Suppressor macrophage treated with lipopolysaccharide for 4 hours (primary cell): ENCODE measurements at places on chromosomes 4 and X.

GRCh38 chr4:40918330-40918729 lies 168.6 kb downstream of the NSUN7 start:
- no peak for DNase-seq

- peak; percentile 59 for DNase-seq
These were observed 36.1 kb upstream of the IQSEC2 start for GRCh38 chrX:53317365-53318069.

- DNase-seq = no peak
These were observed 154.0 kb downstream of the RBMX2 start for GRCh38 chrX:130555757-130556156.

GRCh38 chr4:10007793-10008608 lies 13.3 kb downstream of the SLC2A9 start:
- no peak for DNase-seq

DNA sequence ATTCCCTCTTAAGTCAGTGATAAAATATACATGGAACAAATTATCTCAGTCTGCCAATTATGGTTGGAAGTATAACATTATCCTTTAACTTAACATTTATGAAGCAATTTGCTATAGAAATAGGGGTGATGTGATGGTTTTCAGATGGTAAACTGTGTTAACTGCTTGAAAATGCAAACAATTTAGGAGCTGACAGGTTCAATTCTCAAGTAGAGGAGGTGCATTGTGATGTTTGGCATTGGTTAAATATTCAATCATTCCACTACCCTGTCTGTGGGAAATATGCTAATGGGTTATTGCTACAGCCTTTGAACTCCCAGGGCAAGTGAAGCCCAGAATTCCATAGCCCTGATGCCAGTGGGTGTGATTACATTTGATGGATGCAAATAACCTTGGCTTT lies 243.4 kb upstream of the GK2 start:
- DNase-seq = no peak

DNA sequence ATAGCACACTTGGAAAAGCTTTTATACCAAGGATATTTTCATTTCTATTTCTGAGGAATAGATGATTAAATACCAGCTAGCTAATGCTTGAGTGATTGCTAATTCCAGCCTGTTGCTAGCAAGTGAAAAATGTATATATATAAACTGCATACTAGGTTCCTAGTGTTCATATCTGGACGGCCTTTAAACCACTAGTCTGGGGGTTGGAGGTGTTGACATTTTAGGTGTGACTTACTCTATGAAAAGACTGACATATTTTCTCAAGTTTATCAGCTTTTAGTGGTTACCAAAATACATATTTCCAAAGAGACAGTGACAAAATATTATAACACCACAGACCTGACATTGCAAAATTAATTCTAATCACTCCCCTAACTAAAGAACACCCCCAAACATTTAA lies 44.7 kb downstream of the MTMR8 start:
- DNase-seq = no peak

- DNase-seq = no peak
These were observed 57.0 kb upstream of the GBA3 start for GRCh38 chr4:22635692-22636091.

GRCh38 chr4:137156054-137156453 lies 376.2 kb downstream of the PCDH18 start:
- no peak for DNase-seq

DNA sequence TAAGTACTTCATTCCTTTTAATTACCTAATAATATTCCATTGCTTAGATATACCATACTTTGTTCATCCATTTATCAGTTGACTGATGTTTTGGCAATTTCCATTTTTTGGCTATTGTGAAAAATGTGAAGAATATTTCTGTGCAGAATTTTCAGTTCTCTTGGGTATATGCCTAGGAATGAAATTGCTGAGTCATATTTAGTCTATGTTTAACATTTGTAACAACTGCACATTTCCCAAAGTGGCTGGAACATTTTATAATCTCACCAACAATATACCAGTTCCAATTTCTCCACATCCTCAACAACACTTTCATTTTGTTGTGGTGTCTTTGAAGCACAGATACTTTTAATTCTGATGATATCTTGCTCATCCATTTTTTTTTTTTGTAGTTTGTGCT lies 215.5 kb downstream of the PDGFC start:
- no peak for DNase-seq

GRCh38 chrX:13828392-13828791 lies 11.5 kb upstream of the GPM6B start:
- DNase-seq = no peak

DNA sequence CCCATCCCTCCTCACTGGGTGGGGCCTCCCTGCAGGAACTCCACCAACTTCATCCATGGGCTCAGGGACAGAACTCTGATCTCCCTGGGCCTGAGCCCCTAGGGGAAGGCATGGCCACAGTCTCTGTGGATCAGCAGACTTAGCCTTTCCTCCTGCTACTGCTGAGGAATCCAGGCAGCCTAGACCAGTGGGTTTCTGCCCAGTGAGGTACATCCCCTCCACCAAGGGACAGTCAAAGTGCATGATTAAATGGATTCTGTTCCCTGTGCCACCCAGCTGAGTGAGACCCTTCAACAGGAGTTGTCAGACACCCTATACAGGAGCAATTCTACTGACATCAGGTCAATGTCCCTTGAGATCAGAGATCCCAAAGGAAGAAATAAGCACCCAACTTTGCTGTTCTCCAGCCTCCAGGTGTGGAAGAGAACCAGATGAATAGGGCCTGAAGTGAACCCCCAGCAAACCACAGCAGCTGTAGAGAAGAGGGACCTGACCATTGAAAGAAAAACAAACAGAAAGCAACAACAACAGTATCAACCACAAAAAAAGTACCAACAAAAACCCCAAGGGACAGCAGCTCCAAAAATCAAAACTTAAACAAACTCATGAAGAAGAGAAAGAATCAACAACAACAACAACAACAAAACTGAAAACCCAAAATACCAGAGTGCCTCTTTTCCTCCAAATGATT lies 84.8 kb downstream of the CHIC1 start:
- no peak for DNase-seq

DNA sequence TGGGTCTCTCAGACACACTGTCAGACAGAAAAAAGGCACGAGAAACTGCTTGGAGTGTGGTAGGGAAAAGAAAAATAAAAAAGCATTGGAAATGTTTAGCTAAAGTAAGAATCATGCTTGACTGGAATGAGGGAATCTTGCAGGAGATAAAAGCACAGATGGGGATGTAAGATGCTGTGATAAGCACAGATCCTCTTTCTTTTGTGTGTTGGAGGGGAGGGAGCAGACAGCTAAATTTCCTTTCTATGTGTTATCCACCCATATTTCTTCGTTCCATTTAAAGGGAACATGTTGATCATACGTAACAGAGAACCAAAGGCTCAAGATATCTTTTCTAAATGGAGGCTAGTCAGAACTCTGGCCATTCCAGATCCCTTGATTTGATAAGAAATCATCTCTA lies 614.0 kb upstream of the LCORL start:
- DNase-seq = no peak

GRCh38 chr4:171676555-171677215 lies 136.5 kb upstream of the GALNTL6 start:
- no peak for DNase-seq

GRCh38 chr4:72112514-72113156 lies 80.8 kb downstream of the NPFFR2 start:
- peak; percentile 16 for DNase-seq

GRCh38 chr4:27429364-27429871 lies 568.8 kb downstream of the STIM2 start:
- no peak for DNase-seq

DNA sequence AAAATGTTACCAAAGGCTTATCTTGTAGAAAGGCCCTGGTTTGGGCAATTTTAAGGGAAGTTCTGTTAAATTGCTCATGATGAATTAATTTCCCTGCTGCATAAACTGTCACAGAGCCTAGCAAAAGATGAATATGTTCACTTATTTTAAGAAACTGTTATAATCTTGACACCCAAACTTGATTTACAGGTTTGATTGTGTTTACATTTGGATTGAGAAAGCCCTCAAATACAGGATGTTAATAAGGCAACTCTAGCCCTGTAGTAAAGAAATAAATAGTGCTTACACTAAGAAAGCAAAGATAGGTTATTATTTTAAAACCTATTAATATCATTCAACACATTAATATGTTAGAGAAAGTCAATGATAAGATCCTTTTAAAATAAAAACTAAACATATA lies 18.3 kb downstream of the GYG2 start:
- DNase-seq = no peak

- DNase-seq = no peak
These were observed 8.6 kb upstream of the SMIM20 start for GRCh38 chr4:25905371-25905770.

GRCh38 chrX:154000051-154000450 lies 19.7 kb downstream of the IRAK1 start:
- DNase-seq = no peak

- no peak for DNase-seq
These were observed 74.4 kb downstream of the SOWAHB start for GRCh38 chr4:76823495-76823894.

- peak; percentile 19 for DNase-seq
These were observed 50.0 kb upstream of the TRIM2 start for GRCh38 chr4:153154007-153154975.

DNA sequence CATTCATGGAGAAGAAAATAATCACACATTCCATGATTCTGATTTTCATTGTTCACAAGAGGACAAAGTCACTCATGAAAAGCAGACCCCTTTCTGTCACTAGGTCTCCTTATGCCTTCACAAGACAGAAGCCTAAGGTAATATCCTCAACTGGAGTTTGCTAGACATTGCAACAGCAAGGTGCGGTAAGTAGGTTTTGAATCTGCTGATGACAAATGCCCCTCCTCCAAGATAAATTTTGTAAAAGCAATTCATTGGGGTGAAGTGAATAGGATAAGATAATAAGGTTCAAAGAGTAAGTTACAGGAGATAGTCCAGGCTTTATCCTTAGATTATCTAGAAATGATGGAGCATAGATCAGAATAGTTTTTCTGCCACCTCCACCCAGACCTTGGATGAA lies 16.1 kb upstream of the CYP2U1 start:
- DNase-seq = no peak
